ENCODE measurements at places on chromosomes 1 and 21.

- H3K27me3 ChIP-seq, result no peaks in the 10 kb centered on the region
- peak overlapping the region; percentile 91 for H3K27ac ChIP-seq
- no peak overlapping the region for H3K4me3 ChIP-seq
- peaks cover 70% of the 10 kb centered on the region for H3K4me1 ChIP-seq
Measured at GRCh38 chr1:41500378-41500777, 15.9 kb upstream of the EDN2 start.

DNA sequence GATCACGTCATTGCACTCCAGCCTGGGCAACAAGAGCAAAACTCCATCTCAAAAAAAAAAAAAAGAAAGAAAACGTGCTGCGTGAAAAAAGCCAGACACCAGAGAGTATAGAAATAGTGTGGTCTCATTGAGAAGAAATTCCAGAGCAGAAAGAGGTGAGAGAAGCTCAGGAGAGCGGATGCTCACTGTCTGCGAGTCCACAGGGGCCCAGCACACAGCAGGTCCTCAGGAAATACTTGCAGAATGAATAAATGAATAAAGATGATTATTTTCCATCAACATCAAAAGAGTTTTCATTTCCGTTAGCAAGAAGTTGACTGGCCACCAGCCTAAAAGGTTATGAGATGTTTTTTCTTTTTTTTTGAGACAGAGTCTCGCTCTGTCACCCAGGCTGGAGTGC is 14.4 kb downstream of the CASP9 start:
- H3K36me3 ChIP-seq, result peaks cover 8% of the 10 kb centered on the region
- no peak overlapping the region for H3K4me3 ChIP-seq
- H3K27ac ChIP-seq, result no peak overlapping the region
- H3K4me1 ChIP-seq, result peaks cover 24% of the 10 kb centered on the region

GRCh38 chr1:185062710-185063370 is 17.5 kb downstream of the RNF2 start:
- H3K27ac ChIP-seq, result no peak overlapping the region
- H3K4me1 ChIP-seq, result no peaks in the 10 kb centered on the region
- H3K4me3 ChIP-seq, result no peak overlapping the region
- H3K27me3 ChIP-seq, result no peaks in the 10 kb centered on the region

DNA sequence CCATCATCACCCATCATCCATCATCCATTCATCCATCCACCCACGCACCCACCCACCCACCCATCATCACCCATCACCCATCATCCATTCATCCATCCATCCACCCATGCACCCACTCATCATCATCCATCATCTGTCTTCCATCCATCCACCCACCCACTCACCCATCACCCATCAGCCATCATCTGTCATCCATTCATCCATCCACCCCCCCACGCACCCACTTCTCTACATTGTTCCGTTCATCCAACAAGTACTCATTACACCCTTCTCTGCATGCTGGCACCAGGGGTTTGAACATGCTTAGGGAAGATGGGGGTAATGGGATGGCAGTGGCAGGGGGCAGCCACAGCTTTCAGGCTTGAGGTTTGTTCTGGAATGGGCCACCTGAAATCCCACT is 82.1 kb downstream of the ADARB1 start:
- no peaks in the 10 kb centered on the region for H3K4me1 ChIP-seq
- peak; percentile 5 for DNase-seq
- H3K27me3 ChIP-seq, result no peaks in the 10 kb centered on the region
- no peak overlapping the region for H3K27ac ChIP-seq
- no peak overlapping the region for H3K4me3 ChIP-seq
- no peaks in the 10 kb centered on the region for H3K36me3 ChIP-seq

GRCh38 chr1:79044974-79045650 is 38.6 kb upstream of the ADGRL4 start:
- H3K27me3 ChIP-seq, result no peaks in the 10 kb centered on the region
- no peak overlapping the region for H3K27ac ChIP-seq
- no peaks in the 10 kb centered on the region for H3K4me1 ChIP-seq

- no peak for DNase-seq
- peaks cover 9% of the 10 kb centered on the region for H3K4me1 ChIP-seq
- no peaks in the 10 kb centered on the region for H3K36me3 ChIP-seq
- no peak overlapping the region for H3K27ac ChIP-seq
- no peak overlapping the region for H3K4me3 ChIP-seq
- no peaks in the 10 kb centered on the region for H3K27me3 ChIP-seq
Measured at GRCh38 chr1:156367383-156368156, 1.4 kb upstream of the RHBG start.

DNA sequence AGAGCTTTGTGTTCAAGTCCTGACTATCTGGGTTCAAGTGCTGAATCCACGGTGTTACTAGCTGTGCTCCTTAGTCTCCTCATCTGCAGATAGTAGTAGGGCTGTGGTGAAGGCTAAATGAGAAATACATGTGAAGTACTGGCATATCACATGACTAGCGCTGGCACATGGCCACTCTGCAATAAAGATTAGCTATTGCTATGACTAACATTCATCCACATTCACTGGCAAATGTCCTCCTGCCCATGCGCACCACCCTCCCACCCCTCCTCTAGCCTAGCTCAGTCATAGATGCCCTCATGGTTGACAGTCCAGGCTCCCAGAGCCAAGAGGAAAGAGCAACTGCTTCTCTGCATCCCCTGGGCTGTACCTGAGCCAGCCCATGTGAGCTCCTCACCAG is 8.5 kb upstream of the COL8A2 start:
- H3K4me1 ChIP-seq, result no peaks in the 10 kb centered on the region
- H3K27me3 ChIP-seq, result no peaks in the 10 kb centered on the region
- no peak overlapping the region for H3K27ac ChIP-seq
- no peak overlapping the region for H3K4me3 ChIP-seq
- H3K36me3 ChIP-seq, result peaks cover 14% of the 10 kb centered on the region
- DNase-seq, result no peak
